Activated CD4-positive, alpha-beta memory T cell treated with anti-CD3 and anti-CD28 coated beads for 36 hours (primary cell): ENCODE measurements at places on chromosomes 6 and 20. TPM values are rescaled to one million over a fixed set of nuclear protein-coding genes. Genes with fewer than 3 reads are reported as not detected.

GRCh38 chr6:21123507-21124436, 469.8 kb upstream of the SOX4 start:
- H3K36me3 ChIP-seq: peaks cover 10% of the 10 kb centered on the region
- no peaks in the 10 kb centered on the region for H3K4me1 ChIP-seq
- H3K27ac ChIP-seq: no peak overlapping the region
- H3K27me3 ChIP-seq: no peaks in the 10 kb centered on the region

UNC5CL gene
- total RNA-seq: 2.5 TPM

- no peak overlapping the region for H3K27ac ChIP-seq
- H3K4me1 ChIP-seq: no peaks in the 10 kb centered on the region
- no peaks in the 10 kb centered on the region for H3K27me3 ChIP-seq
Measured at GRCh38 chr6:43838276-43839036, 68.4 kb downstream of the VEGFA start.

CST7 gene
- total RNA-seq: 83.1 TPM

PKIB gene
- 0.52 TPM for total RNA-seq

DNA sequence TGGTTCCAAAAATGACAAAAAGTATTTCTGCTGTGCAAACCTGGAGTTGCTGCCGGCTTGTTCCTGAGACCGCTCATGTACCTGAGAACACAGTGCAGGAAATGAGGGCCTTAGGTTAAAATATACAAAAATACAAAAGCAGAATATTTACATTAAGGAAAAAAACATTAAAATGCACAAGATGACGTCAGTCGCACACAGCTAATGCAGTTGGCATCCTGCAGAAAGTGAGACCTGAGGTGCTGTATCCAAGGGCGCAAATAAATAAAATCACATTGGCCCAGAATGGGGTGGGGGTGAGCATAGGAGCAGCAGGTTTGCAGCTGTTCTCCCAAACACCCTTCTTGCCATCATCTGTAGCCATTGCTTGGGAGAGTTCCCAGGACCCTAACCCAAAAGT, 310.6 kb upstream of the BTBD3 start:
- no peak overlapping the region for H3K27ac ChIP-seq
- H3K4me3 ChIP-seq: no peak overlapping the region
- H3K36me3 ChIP-seq: no peaks in the 10 kb centered on the region
- H3K4me1 ChIP-seq: no peaks in the 10 kb centered on the region

C6orf132 gene
- 0.22 TPM for total RNA-seq

GRCh38 chr6:111070105-111071005, 16.9 kb upstream of the SLC16A10 start:
- peaks cover 10% of the 10 kb centered on the region for H3K27me3 ChIP-seq
- H3K27ac ChIP-seq: no peak overlapping the region
- H3K4me1 ChIP-seq: no peaks in the 10 kb centered on the region
- H3K4me3 ChIP-seq: no peak overlapping the region
- no peaks in the 10 kb centered on the region for H3K36me3 ChIP-seq

DNA sequence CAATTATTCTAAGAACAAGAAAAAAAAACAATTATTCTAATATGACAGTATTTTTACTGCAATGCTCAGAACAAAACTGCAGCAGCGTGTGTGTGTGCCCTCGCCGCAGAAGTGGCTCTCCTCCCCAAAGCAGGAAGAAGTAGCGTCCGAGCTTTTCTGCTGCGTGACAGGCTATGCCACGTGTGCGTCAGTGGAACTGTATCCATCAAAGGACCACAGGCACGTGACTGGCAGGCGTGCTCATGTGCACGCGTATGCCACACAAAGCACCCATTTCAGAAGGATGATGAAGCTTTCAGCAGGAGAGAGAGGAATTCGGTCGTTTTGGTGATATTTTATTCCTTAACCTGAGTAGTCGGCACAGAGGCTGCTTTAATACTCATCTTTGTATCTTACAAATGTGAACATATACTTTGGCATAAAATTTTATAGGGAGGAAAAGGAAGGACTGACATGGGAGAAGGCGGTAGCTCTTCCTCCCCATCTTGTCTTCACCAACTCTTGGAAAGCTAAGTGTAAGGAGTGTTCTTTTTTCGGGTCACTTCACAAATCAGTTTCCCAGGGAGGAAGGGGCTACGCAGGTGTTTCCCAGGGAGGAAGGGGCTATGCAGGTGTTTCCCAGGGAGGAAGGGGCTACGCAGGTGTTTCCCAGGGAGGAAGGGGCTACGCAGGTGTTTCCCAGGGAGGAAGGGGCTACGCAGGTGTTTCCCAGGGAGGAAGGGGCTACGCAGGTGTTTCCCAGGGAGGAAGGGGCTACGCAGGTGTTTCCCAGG, 3.4 kb downstream of the TCFL5 start:
- peaks cover 16% of the 10 kb centered on the region for H3K4me1 ChIP-seq
- no peak overlapping the region for H3K4me3 ChIP-seq
- H3K27me3 ChIP-seq: no peaks in the 10 kb centered on the region
- peaks cover 10% of the 10 kb centered on the region for H3K36me3 ChIP-seq
- H3K27ac ChIP-seq: no peak overlapping the region

PTCRA gene
- not detected for total RNA-seq

SAMD5 gene
- 0.12 TPM for total RNA-seq

GRCh38 chr20:10433623-10434466, at the start of gene MKKS:
TSS of gene MKKS (minus strand) at chr20:10434222. CDS start at chr20:10413514, 20,708 bp downstream.
- H3K36me3 ChIP-seq: peaks cover 8% of the 10 kb centered on the region
- peak within 1 kb of the TSS; percentile 90 for H3K4me3 ChIP-seq
- H3K4me1 ChIP-seq: peaks cover 63% of the 10 kb centered on the region
- H3K27me3 ChIP-seq: no peaks in the 10 kb centered on the region

DNA sequence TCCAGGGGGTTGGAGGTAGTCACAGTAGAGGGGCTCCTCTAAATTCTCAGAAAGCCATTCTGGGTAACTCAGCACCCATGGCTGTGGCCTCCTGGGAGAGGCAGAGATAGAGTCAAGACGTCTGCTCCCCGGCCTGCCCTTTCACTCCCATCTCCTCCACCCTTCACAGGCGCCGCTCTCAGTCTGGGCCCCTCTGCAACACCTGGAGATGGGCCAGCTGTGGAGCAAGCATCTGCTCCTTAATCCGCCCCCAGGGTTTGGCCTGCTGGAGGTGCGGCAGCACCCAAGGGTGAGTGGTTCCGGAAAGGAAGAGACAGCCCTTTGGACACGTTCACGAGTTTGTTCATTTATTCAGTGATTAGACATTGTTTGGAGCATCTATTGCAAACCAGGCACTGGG, 271.3 kb downstream of the BMP7 start:
- DNase-seq: no peak
- H3K4me1 ChIP-seq: no peaks in the 10 kb centered on the region
- no peak overlapping the region for H3K27ac ChIP-seq
- H3K27me3 ChIP-seq: no peaks in the 10 kb centered on the region

CAPN11 gene
- total RNA-seq: not detected

AIG1 gene
- 16.1 TPM for total RNA-seq

FERMT1 gene
- total RNA-seq: 0.05 TPM

DNA sequence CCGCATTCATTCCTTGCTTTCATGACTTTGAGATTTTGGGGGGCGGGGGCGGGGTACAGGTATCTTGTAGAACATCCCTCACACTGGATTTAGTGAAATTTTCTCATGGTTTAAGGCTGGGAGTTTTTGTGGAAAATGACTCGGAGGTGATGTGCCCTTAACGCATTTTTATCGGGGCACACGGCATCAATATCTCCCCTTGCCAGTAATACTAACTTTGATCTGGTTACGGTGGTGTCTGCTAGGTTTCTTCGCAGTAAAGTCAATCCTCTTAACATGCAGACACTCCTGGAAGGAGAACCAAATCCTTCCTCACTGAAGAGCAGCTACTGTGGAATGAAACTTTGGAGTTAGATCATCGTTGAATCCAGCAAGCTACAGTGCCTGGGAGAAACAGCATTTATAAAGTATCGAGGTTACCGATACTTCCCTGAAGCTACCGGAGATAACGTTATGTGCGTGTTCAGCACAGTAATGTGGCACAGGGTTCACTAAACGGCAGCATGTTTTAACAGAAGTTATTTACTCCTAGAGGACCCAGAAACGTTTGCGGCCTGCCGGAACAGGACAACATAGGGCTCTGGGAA, 1.2 kb upstream of the DYNLRB1 start:
- peaks cover 3% of the 10 kb centered on the region for H3K36me3 ChIP-seq
- no peaks in the 10 kb centered on the region for H3K27me3 ChIP-seq
- peak overlapping the region; percentile 92 for H3K27ac ChIP-seq
- DNase-seq: no peak
- H3K4me1 ChIP-seq: peaks cover 31% of the 10 kb centered on the region

DNA sequence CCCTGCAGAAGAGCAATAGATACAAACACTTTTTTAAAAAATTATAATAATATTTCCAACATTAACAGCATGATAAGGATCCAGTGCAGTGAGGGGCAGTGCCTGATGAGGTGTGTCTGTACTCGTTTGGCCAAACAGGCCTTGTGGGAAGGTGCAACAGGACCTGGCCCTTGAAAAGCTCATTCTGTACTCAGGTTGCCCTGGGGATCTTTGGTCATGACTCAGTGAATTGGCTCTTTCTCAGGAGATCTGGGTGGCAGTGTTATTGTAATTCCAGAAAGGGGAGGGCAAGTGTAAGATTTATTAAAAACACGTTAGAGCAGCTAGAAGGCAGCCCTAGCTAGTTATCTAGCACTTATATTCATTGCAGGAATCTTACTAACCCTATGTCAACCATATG, 2.9 kb upstream of the SPINT3 start:
- H3K4me1 ChIP-seq: no peaks in the 10 kb centered on the region
- no peaks in the 10 kb centered on the region for H3K36me3 ChIP-seq
- H3K27ac ChIP-seq: no peak overlapping the region
- DNase-seq: no peak

- peak; percentile 76 for DNase-seq
- H3K4me3 ChIP-seq: no peak overlapping the region
- H3K4me1 ChIP-seq: peaks cover 11% of the 10 kb centered on the region
- H3K36me3 ChIP-seq: no peaks in the 10 kb centered on the region
- no peak overlapping the region for H3K27ac ChIP-seq
- H3K27me3 ChIP-seq: peaks cover 10% of the 10 kb centered on the region
Measured at GRCh38 chr20:57089699-57090144, 176.7 kb downstream of the BMP7 start.

DNA sequence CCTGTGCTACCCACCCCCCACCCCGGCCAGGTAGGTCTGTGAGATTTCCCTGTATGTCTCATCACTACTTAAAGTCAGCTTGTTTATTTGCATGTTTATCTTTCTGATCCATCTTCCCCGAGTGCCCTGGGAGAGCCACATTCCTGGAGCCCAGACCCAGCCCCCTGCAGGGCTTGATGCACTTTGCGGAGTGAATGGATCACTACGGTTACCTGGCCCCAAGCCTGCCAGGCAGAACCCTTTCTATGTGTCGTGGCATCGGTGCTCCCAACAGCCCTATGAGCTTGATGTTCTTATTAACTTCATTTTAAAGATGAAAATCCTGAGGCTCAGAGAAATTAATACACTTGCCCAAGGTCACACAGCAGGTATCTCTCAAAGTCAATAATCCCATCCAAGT, 13.6 kb upstream of the SLCO4A1 start:
- peaks cover 14% of the 10 kb centered on the region for H3K27me3 ChIP-seq
- no peak for DNase-seq
- no peak overlapping the region for H3K4me3 ChIP-seq
- H3K4me1 ChIP-seq: peaks cover 4% of the 10 kb centered on the region
- no peak overlapping the region for H3K27ac ChIP-seq
- H3K36me3 ChIP-seq: no peaks in the 10 kb centered on the region

CPNE5 gene
- total RNA-seq: 1.8 TPM

DNA sequence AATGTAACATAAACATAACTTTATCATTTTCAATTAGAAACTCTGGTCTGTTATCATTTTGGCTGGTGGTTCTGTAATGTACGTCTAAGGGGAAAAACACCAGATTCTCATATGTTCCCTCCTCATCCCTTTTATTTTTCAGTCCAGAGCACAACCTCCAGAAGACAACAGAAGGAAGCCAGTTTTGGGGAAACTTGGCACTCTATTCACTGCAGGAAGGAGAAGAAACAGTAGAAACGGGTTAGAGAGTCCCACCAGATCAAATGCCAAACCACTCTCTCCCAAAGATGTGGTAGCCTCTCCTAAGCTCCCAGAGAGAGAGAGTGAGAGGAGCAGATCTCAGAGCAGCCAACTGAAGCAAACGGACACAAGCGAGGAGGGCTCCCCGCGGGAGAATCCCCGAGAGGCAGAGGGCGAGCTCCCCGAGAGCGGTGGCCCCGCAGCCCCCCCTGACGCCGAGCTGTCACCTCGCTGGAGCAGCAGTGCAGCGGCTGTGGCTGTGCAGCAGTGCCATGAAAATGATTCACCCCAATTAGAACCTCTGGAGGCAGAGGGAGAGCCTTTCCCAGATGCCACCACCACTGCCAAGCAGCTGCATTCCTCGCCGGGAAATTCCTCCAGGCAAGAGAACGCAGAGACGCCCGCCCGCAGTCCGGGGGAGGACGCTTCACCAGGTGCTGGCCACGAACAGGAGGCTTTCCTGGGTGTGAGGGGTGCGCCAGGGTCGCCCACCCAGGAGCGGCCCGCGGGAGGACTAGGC, 117.8 kb downstream of the RTN4IP1 start:
- peaks cover 10% of the 10 kb centered on the region for H3K36me3 ChIP-seq
- H3K4me3 ChIP-seq: peak overlapping the region; percentile 83
- peak overlapping the region; percentile 87 for H3K27ac ChIP-seq
- peak; percentile 62 for DNase-seq
- H3K27me3 ChIP-seq: no peaks in the 10 kb centered on the region

ULBP2 gene
- 0.90 TPM for total RNA-seq
